KBM-7 (cell line): ENCODE measurements at places on chromosomes 4 and X.

DNA sequence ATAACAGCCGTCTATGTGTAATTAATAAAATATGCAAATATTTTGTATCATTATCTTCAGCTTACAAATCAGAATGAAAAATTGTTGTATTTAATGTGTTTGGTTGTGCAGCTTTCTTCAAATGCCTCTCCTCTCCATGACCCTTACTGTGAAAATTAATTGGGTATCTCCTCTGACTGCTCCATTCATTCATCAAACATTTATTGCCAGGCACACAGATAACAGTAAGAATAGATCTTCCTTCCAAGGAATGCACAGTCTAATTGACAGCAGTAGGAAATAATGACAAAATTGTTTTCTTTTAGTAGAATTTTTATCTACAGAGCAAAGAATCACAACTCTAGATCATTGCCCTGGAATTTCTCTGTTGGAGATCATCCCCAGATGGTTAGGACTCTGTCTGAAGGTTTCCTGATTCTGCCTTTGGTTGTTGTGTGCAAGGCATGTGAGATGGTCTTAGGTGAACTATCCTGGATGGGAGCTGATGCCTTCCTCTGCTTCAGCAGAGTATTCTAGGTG lies 395.0 kb upstream of the FAT1 start:
- no peak for DNase-seq

DNA sequence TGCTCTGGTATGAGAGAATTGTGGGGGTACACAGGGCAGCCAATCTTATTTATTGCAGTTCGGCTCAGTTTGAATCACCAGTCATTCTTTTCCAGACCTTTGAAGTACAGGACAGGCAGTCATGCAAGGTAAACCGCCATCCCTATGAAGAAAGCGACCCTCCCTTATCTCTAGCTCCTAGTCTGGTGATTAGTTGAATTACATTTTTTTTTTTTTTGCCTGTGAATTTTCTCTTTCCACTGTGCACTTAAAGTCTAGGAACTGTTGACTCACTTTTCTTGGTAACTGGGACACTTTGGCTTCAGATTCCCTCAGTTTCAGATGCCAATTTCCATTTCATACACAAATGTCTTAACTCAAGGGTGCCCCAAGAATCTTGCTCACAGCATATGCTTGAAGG lies 82.4 kb upstream of the FAM9C start:
- no peak for DNase-seq

DNA sequence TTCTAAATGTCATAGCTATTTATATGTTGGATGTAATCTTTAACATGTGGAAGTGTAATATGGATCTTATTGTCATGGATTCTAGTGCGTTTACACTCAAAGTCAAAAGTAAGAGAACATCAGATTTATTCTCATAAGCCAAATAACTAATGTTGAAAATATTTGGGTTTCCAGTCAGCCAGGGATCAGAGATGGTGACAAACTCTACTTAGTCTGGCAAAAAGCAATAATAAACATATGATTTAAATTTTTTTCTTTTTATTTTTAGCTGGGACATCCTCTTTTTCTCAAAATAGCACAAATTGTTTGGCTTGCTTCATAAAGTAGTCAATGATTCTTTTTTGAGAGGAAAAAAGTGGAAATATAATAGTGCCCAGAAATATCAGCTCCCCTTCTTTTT lies 392.3 kb downstream of the ARHGAP24 start:
- no peak for DNase-seq

- no peak for DNase-seq
These were observed 236.6 kb downstream of the LDB2 start for GRCh38 chr4:16661813-16662212.

DNA sequence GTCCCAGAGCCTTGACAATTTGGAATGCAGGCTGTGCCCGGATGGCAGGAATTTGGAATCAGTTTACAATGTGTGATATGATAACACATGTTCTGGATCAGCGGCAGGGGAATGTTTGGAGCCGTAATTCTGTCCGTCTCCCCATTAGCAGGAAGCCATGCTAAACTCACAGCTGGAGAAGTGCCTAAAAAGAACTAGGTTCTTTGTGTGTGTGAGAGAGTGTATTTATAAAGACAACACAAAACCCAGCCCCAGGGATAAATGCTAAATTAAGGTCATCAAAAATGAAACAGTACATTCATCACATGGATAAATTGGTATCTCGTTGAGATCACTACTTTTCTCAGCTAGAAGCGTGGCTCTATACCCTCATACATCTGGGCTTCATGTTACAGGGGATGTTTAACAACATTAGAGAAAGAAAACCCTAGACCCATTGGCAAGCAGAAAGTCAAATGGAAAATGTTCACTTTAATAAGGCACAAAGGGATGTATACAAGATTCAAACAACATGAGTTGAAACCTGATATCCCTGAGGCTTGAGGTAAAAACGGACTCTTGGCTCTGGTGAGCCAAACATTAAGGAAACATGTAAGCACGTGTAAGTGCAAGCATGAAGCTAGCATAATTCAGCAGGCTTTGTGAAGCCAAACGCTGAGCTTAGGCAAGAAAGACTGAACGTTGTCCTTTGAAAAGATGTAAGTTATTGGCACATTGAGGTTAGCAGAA lies 18.0 kb upstream of the TMEM131L start:
- no peak for DNase-seq

GRCh38 chrX:133726211-133726630 lies 259.2 kb downstream of the GPC3 start:
- DNase-seq, result no peak

- no peak for DNase-seq
These were observed 346.6 kb upstream of the TENM3 start for GRCh38 chr4:181896614-181897013.

DNA sequence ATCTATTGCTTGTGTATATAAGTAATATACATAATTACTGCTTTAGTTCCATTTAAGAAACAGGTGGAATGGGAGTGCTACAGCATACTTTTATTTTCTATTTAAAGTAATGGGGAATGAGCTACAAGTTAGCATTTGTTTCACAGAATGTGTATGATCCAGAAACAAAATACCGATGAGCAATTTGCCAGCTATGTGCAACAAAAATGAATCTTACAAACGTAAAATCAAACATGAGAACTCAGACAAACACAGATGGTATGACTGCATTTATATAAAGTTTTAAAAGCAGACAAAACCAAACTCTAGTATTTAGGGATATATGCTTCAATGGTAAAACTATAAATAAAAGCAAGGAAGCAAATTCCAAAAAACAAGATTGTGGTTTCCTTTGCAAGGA lies 141.7 kb downstream of the PAPSS1 start:
- no peak for DNase-seq

GRCh38 chrX:48958635-48959094 lies 1.3 kb upstream of the OTUD5 start:
- DNase-seq, result no peak

DNA sequence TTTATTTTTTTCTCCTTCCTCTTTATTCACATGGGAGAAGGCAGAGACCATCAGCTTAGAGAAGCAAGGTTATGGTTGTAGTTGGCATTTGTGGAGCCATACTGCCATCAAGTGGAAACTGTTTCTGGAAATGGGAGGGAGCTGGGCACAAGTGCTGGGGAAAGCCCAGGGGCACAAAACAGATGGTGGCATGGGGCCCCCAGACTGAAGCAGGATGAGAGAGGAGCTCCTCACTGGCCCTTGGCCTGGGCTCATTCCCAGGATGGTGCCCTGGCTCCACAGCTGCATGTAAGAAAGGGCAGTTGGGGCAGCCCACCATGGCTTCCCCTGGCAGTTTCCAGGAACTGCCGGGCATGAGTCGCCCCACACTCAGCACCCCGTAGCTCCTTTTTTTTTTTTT lies 59.2 kb downstream of the NBDY start:
- DNase-seq, result peak; percentile 66

GRCh38 chr4:14669371-14669770 lies 332.9 kb upstream of the CPEB2 start:
- DNase-seq, result no peak

- DNase-seq, result peak; percentile 41
These were observed 127.6 kb upstream of the SH3RF1 start for GRCh38 chr4:169398316-169398715.

GRCh38 chr4:20268028-20268427 lies 16.3 kb downstream of the SLIT2 start:
- DNase-seq, result no peak

DNA sequence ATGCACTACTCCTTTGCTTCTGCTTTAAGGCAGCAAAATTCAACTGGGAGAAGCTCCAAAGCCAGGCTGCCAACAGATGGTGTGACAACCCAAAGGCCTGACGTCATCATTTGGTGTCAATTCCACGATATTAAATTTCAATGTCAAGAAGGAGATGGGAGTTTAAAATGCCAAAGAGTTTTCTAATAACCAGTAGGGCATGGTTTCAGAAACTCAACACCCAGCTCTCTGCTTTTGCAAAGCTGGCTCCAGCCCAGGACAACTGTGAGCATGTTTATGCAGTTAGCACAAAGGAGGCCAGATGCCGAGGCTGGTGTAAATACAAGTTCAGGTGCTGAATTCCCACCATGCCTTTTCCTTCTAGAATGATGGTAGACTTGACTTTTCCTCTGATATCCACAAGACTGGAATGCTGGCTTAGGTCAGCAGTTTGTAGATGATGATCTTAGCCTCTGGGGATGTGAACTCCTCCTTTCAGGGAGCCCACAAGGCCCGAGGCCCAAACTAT lies 67.3 kb downstream of the AFAP1 start:
- no peak for DNase-seq

DNA sequence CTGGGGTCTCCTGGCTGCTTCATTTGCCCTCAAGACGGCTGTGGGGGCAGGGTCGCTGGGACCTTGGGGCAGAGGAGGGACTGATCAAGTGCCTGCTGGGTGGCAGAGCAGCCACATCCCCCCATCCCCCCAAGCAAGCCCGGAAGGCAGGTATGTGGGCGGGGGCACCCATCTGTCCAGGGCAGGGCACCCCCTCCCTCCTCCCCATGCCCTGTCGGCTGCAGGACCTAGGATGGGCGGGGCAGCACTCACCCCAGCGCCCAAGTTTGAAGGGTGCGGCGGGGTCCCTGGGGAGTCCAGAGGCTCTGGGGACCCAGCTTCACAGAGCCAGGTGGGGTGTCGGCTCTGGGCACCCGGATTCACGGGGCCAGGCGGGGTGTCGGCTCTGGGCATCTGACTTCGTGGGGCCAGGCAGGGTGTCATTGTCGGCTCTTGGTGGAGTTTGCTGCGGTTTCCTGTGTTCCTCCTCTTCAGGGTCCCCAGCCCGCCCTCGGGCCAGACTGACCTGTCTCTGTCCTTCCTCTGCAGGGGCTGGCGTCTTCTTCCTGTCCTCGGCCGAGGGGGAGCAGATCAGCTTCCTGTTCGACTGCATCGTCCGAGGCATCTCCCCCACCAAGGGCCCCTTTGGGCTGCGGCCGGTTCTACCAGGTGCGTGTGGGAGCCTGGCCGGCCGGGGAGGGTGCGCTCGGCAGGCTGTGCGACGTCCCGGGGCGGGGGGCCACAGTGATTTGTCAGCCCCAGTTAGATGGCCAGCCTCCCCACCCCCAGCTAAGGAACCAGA lies 22.1 kb downstream of the DOK7 start:
- DNase-seq, result peak; percentile 48

DNA sequence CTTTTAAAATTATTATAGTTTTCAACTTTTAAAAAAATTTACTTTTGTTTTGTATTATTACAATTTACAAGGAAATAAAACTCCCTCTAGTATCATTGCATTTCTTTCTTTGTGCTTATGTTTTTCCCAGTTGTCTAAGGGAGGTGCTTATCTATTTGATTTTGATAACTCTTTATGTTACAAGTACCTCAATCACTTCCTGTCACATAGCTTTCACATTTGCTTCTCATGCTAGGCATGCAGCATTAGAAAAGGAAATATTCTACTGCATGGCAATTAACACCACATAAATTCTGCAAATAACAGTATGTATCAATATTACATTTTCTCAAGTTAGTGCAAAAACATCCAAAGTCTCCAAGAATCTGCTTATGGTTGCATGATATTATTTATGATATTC lies 180.3 kb upstream of the HS3ST1 start:
- DNase-seq, result no peak

DNA sequence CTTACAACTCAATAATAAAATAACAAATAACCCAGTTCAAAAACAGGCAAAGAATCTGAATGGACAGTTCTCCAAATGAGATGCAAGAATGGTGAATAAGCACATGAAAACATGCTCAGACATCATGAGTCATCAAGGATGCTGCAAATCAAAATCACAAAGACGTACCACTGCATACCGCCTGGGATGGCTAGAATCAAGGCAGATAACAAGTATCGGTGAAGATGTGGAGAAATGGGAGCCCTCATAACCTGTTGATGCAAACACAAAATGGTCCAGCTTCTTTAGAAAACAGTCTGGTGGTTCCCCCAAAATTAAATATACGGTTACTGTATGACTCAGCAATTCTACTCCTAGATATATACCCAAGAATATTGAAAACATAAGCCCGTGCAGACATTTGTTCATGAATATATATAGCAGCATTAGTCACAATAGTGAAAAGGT lies 32.5 kb downstream of the AKAP4 start:
- DNase-seq, result no peak

GRCh38 chrX:110145311-110145710 lies 142.4 kb downstream of the TMEM164 start:
- DNase-seq, result no peak

- DNase-seq, result no peak
These were observed 1.4 kb downstream of the PGM2 start for GRCh38 chr4:37827802-37828321.

GRCh38 chr4:121014544-121014943 lies 57.8 kb downstream of the NDNF start:
- DNase-seq, result no peak

DNA sequence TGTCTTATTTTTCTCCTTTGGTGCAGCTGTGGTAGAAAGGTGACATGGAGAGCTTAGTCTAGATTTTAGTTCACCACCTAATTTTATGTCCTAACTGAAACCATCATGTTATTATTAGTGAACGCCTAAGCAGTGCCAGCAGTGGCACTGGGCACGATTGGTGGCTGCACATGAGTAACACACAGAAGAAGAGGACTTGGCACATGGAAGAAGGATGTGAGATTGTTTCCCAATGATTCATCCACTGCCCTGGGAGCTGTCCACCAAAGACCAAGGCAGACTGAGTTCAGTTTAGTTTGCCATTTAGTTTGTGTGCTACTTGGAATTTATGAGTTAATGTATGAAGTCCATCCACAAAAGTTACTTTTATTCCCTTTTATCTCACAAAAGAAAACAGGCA lies 68.1 kb upstream of the NAP1L5 start:
- no peak for DNase-seq

DNA sequence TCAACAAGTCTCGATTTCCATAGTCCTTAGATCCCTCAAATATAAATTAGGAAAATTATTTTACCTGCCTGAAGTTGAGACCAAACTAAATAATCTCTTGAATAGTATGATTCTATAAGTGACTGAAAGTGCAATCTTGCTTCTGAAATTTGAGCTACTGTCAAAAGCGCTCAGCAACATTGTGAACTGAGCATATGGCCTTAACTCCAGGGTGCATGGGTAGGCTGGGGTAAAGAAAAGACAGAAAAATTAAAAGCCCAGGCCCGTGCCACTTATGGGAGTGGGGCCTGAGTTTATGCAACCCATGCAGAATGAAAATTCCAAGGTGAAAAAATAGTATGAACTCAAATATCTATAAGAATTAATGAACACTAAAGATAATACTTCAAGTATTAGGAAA lies 9.8 kb downstream of the PGRMC2 start:
- DNase-seq, result no peak

GRCh38 chr4:39369301-39369700 lies 3.1 kb upstream of the RFC1 start:
- peak; percentile 93 for DNase-seq

- DNase-seq, result peak; percentile 67
These were observed 768 bp downstream of the MID2 start for GRCh38 chrX:107826238-107827029.
